ENCODE measurements at places on chromosomes 2 and 18. TPM values are rescaled to one million over a fixed set of nuclear protein-coding genes. Genes with fewer than 3 reads are reported as not detected.

GRCh38 chr18:5057386-5058348, 139.4 kb downstream of the AKAIN1 start:
- H3K4me3 ChIP-seq, result peak overlapping the region; percentile 59
- no peaks in the 10 kb centered on the region for H3K27me3 ChIP-seq
- H3K27ac ChIP-seq, result peak overlapping the region; percentile 36
- H3K4me1 ChIP-seq, result peaks cover 25% of the 10 kb centered on the region

DNA sequence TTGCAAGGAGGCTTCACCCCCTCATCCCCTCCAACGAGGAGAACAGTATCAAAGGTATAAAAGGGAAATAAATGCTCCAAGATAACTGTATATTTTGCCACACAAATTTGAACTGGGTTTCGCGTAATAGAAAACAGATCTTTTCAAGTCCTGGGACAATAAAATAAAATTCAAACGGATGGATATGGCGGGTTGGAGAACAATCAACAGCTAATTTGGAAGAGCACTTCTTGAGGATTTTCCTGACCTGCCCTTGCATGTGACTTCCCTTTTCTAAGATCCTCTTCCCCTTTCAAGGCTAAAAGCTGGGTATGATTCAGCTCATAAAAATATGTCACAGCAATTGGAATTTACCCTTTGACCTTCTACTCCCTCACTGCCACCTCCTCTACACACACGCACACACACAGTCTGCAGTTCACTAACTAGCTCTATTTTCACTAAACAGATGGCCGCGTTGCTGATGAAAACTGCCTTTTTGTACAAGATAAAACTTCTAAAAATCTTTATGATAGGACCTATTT, 386.9 kb downstream of the FIGN start:
- peaks cover 3% of the 10 kb centered on the region for H3K27me3 ChIP-seq
- peaks cover 5% of the 10 kb centered on the region for H3K4me1 ChIP-seq
- H3K36me3 ChIP-seq, result no peaks in the 10 kb centered on the region
- no peak for DNase-seq
- no peak overlapping the region for H3K4me3 ChIP-seq

DNA sequence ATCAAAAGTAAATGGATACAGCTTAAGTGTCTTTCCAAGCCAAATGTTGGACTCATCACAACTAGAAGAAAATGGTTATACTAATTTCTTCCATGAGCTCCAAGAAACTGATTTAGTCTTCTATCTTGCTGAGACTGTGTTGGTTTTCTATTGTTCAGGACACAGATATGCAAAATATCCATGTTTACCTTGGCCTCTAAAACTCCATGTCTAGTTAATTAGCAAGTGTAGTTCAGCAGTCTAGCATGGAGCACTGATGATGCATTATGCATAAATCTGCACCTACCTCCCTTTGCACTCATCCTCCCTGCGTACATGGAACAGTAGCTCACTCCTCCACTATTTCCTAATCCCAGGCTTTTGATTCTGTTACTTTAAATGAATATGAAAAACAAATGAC, 731.4 kb upstream of the CHAC2 start:
- H3K4me3 ChIP-seq, result no peak overlapping the region
- H3K27ac ChIP-seq, result no peak overlapping the region
- H3K36me3 ChIP-seq, result no peaks in the 10 kb centered on the region
- H3K27me3 ChIP-seq, result no peaks in the 10 kb centered on the region
- no peak for DNase-seq

DNA sequence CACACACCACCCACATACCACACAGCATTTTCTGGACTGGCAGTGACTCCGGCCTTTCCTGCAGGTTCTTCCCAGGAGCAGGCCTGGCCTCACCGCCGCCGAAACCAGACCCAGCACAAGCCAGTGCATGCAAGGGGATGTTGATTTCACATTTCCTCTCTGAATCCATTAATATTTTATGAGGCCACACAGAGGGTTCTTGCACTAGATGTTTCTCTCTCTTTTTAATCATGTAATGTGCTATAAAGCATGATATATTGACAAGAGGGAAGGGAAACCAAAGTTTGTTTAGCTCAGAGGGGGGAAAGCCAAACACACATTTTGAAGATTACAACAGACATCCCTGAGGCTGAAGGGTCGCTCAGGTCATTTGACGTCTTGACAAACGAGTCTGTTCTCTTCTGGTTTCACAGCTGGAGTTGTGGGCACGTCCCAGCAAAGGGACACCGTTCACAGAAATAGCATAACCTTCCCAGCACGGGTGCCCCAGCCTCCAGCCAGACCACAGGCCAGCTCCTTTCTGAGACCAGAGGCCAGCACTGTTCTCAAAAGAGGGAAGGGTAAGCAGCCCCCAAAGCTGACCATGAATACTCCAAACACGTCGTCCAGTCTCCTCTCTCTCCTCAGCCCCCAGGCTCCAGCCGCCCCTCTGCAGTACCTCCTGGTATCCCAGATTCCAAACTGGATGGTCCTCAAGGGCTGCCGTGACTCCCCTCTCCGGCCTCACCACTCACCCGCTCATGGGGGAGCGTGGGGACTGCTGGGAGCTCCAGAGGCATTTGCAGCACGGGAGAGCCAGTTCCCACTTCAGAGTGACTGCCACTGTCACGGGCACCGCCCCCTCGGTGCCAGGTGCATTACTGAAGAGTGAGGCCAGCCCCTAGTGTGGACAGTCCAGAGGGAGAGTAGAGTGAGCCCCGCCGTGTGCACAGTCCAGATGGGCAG, 340.3 kb upstream of the SALL3 start:
- H3K4me3 ChIP-seq, result no peak overlapping the region
- DNase-seq, result no peak
- H3K4me1 ChIP-seq, result peaks cover 37% of the 10 kb centered on the region
- H3K27me3 ChIP-seq, result no peaks in the 10 kb centered on the region
- H3K36me3 ChIP-seq, result no peaks in the 10 kb centered on the region

Gene LBX2
- total RNA-seq, result not detected

DNA sequence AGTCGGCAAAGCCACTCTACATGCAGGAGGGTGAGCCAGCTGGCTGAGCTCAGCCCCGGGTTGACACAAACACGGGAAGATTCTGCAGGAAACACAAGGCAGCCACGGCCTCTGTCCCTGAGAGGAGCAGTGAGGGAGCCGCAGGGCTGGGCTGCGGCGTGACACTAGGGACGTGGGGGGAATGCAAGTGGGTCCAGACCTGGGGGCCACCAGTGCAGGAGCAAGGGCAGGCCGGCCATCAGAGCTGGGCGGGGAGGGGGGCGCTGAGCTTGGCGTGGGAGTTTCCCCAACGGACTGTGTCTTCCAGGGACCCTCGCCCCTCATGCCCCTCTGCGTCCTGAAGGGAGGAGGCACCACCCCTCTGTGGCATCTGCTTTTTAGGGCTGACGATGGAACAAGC, 12.0 kb upstream of the C1QL2 start:
- no peaks in the 10 kb centered on the region for H3K4me1 ChIP-seq
- DNase-seq, result no peak
- H3K27ac ChIP-seq, result no peak overlapping the region
- no peak overlapping the region for H3K4me3 ChIP-seq

Gene C18orf54
- total RNA-seq, result 3.8 TPM

DNA sequence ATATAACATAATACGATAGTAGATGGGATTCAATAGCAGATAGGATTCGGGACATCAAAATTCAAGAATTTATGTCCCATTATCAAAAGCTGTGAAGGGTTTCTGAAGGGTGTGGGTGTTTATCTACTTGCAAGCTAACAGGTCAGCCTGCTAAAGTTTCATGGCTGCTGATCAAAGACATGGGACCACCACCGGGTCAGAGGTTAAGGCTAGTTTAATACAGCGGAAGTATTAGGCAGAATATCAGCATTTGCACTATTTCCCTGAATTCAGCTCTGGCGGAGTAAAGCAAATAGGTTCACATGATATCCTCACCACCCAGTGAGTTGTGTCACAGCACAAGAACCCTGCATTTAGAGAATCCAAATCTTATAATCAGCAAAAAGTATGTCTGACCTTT, 82.5 kb downstream of the DSEL start:
- H3K27me3 ChIP-seq, result no peaks in the 10 kb centered on the region
- H3K27ac ChIP-seq, result no peak overlapping the region
- no peak overlapping the region for H3K4me3 ChIP-seq
- no peak for DNase-seq
- H3K36me3 ChIP-seq, result no peaks in the 10 kb centered on the region

Gene IL36G
- total RNA-seq, result not detected

- peaks cover 17% of the 10 kb centered on the region for H3K36me3 ChIP-seq
- no peak overlapping the region for H3K4me3 ChIP-seq
- DNase-seq, result no peak
Measured at GRCh38 chr2:9071032-9071431, 67.5 kb upstream of the MBOAT2 start.

GRCh38 chr18:54181856-54182602, 42.4 kb downstream of the MBD2 start:
- H3K4me3 ChIP-seq, result no peak overlapping the region
- H3K27ac ChIP-seq, result no peak overlapping the region
- H3K27me3 ChIP-seq, result no peaks in the 10 kb centered on the region

GRCh38 chr2:179991344-179991743, 15.8 kb downstream of the CWC22 start:
- H3K27me3 ChIP-seq, result no peaks in the 10 kb centered on the region
- no peak overlapping the region for H3K4me3 ChIP-seq
- no peak for DNase-seq
- H3K36me3 ChIP-seq, result peaks cover 67% of the 10 kb centered on the region
- H3K4me1 ChIP-seq, result peaks cover 53% of the 10 kb centered on the region
- H3K27ac ChIP-seq, result no peak overlapping the region

Gene REG3G
- total RNA-seq, result not detected

DNA sequence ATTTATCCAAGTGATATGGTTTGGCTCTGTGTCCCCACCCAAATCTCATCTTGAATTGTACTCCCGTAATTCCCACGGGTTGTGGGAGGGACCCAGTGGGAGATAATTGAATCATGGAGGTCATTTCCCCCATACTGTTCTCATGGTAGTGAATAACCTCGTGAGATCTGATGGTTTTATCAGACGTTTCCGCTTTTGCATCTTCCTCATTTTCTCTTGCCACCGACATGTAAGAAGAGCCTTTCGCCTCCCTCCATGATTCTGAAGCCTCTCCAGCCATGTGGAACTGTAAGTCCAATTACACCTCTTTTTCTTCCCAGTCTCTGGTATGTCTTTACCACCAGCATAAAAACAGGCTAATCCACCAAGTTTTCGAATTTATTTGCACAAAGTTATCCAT, 20.3 kb upstream of the CHST10 start:
- no peak overlapping the region for H3K27ac ChIP-seq
- H3K4me1 ChIP-seq, result no peaks in the 10 kb centered on the region
- H3K4me3 ChIP-seq, result no peak overlapping the region
- peaks cover 10% of the 10 kb centered on the region for H3K27me3 ChIP-seq
- DNase-seq, result no peak

DNA sequence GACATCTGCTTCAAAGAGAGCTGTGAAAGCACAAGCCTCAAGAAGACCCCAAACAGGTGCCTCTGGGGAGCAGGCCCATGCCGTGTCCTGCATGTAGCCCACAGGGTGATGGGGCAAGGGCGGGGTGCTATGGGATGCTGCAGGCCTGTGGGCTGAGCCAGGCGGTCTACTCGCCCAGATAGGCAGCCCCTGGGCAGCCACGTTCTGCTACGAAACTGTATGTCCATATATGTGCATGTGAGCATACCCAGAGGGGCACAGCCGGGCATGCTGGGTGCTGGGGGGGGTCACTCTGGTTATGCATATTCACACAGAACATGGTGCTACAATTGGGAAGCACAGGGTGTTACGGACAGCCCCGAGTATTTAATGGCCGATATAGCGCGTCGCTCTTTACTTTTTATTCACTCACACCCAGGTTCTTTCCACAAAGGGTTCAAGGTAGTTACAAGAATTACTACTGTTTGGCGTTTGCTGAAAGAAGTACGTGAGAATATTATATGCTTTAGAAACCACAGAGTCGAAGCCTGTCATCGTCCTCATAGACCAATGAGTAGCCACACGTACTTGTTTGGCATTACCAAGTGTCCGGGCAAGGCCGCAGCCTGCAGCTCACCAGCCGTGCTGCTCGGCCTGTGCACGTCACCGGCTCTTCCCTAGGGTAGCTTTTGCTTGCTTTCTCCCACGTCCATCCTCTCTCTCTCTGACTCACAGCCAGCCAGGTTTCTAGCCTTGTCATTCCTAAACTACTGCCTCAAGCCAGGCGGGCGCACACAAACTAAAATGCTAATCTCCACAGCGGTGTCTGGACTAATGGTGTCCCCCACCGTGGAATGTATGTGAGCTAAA, 14.4 kb downstream of the MTERF4 start:
- no peaks in the 10 kb centered on the region for H3K27me3 ChIP-seq
- peaks cover 14% of the 10 kb centered on the region for H3K36me3 ChIP-seq
- no peak for DNase-seq
- H3K27ac ChIP-seq, result peak overlapping the region; percentile 84
- no peak overlapping the region for H3K4me3 ChIP-seq
- H3K4me1 ChIP-seq, result peaks cover 48% of the 10 kb centered on the region

DNA sequence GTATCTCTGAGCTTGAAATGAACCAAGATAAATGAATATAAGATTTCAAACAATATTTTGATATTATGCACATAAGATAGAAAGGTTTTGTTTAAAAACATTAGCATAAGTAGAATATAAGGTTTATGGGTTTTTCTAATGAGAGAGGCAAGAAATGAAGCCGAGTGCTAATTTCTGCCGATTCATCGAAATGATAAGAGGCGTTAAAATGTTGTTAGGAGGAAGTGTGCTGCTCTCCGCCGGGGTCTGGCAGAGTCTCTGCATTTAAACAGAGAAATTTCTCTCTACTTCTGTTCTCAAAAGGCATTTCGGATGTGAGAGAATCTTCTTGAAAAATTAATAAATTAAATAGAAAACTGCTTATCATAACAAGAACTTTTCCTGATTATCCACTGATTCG, 83.6 kb downstream of the MRPS9 start:
- H3K4me1 ChIP-seq, result no peaks in the 10 kb centered on the region
- peaks cover 2% of the 10 kb centered on the region for H3K36me3 ChIP-seq
- H3K27me3 ChIP-seq, result peaks cover 4% of the 10 kb centered on the region
- no peak overlapping the region for H3K4me3 ChIP-seq

Gene ABCG5
- total RNA-seq, result not detected

- DNase-seq, result no peak
- H3K4me1 ChIP-seq, result peaks cover 5% of the 10 kb centered on the region
- H3K27ac ChIP-seq, result no peak overlapping the region
- H3K4me3 ChIP-seq, result no peak overlapping the region
- peaks cover 36% of the 10 kb centered on the region for H3K27me3 ChIP-seq
Measured at GRCh38 chr2:236717729-236718128, 148.1 kb downstream of the ACKR3 start.

- DNase-seq, result no peak
- peaks cover 2% of the 10 kb centered on the region for H3K36me3 ChIP-seq
- H3K4me3 ChIP-seq, result peak overlapping the region; percentile 67
- peaks cover 55% of the 10 kb centered on the region for H3K27me3 ChIP-seq
Measured at GRCh38 chr2:85134896-85135659, 1.9 kb downstream of the TCF7L1 start.

Gene SPC25
- not detected for total RNA-seq

GRCh38 chr2:190328573-190329147, 9.0 kb upstream of the HIBCH start:
- no peak overlapping the region for H3K27ac ChIP-seq
- no peak overlapping the region for H3K4me3 ChIP-seq
- DNase-seq, result no peak
- peaks cover 14% of the 10 kb centered on the region for H3K27me3 ChIP-seq

Gene ATP6V1C2
- not detected for total RNA-seq
